ENCODE measurements at places on chromosomes 16 and 17. TPM values are rescaled to one million over a fixed set of nuclear protein-coding genes. Genes with fewer than 3 reads are reported as not detected.

Gene CLEC18A
- total RNA-seq, result 0.43 TPM

- H3K36me3 ChIP-seq, result no peaks in the 10 kb centered on the region
- H3K27ac ChIP-seq, result no peak overlapping the region
- no peaks in the 10 kb centered on the region for H3K27me3 ChIP-seq
- H3K4me3 ChIP-seq, result no peak overlapping the region
- peaks cover 11% of the 10 kb centered on the region for H3K4me1 ChIP-seq
- DNase-seq, result peak; percentile 77
Observed at GRCh38 chr16:17828012-17828411, 357.3 kb upstream of the XYLT1 start.

GRCh38 chr17:37746617-37747016 lies 1.8 kb upstream of the HNF1B start:
- no peaks in the 10 kb centered on the region for H3K36me3 ChIP-seq
- no peak overlapping the region for H3K4me3 ChIP-seq
- no peaks in the 10 kb centered on the region for H3K4me1 ChIP-seq
- H3K27ac ChIP-seq, result no peak overlapping the region
- H3K27me3 ChIP-seq, result peaks cover 67% of the 10 kb centered on the region
- no peak for DNase-seq

DNA sequence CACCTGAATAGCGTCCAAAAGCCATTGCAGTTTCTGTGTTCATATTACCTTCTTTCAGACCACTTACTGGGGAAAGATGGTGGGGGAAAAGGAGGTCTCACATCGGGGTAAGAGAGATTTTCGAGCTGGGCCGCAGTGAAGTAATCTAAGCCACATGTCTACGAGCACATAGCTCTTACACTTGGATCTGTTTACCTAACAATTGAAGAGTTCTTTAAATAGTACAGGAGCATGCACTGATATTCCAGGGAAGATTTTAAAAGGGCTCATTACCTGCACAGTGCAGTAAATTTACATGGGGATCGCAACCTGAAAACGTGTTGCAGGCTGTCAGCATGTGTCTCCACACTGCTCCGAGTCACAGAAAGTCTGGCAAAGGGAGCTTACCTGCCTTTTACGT lies 12.6 kb downstream of the MAF start:
- no peaks in the 10 kb centered on the region for H3K36me3 ChIP-seq
- no peak for DNase-seq
- H3K4me3 ChIP-seq, result no peak overlapping the region
- peaks cover 21% of the 10 kb centered on the region for H3K27me3 ChIP-seq
- H3K4me1 ChIP-seq, result no peaks in the 10 kb centered on the region

DNA sequence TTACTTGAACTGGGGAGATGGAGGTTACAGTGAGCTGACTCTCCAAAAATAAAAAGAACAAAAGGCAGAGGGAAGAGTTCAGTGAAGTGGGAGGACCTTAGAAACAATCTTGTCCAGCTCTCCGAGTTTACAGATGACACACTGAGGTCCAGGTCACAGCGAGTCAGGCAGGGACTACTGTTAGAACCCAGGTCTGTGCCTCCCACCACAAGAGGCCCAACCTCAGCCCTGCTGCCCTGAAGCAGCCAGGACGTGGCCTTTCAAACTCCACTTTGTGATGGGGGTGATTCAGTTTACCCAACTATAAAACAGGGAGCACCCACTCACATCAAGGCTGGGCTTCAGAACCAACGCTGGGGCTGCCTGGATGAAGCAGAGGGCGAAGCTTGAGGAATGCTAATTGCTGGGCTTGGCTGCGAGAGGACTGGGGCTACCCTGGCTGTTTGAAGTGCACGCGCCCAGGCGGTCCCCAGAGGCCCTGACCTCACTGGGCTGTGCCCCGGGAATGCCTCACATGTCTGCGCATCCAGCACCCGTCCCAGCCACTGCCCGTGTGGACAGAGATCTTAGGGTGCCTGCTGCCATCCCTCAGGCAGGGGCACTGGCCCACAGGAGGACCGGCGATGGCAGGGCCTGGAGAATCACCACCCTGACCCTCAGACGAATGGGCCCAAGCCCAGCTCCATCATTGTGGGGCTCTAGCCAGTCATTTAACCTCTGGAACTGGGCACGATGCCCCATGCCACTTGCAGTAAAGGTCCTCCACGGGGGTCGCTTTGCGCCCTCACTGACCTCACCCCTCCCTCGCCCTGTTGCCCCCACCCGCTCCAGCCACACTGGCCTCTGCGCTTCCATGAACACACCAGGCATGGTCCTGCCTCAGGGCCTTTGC lies 11.4 kb downstream of the SLC5A10 start:
- H3K36me3 ChIP-seq, result no peaks in the 10 kb centered on the region
- H3K27me3 ChIP-seq, result no peaks in the 10 kb centered on the region
- no peak overlapping the region for H3K4me3 ChIP-seq
- H3K27ac ChIP-seq, result peak overlapping the region; percentile 77
- peak; percentile 77 for DNase-seq

DNA sequence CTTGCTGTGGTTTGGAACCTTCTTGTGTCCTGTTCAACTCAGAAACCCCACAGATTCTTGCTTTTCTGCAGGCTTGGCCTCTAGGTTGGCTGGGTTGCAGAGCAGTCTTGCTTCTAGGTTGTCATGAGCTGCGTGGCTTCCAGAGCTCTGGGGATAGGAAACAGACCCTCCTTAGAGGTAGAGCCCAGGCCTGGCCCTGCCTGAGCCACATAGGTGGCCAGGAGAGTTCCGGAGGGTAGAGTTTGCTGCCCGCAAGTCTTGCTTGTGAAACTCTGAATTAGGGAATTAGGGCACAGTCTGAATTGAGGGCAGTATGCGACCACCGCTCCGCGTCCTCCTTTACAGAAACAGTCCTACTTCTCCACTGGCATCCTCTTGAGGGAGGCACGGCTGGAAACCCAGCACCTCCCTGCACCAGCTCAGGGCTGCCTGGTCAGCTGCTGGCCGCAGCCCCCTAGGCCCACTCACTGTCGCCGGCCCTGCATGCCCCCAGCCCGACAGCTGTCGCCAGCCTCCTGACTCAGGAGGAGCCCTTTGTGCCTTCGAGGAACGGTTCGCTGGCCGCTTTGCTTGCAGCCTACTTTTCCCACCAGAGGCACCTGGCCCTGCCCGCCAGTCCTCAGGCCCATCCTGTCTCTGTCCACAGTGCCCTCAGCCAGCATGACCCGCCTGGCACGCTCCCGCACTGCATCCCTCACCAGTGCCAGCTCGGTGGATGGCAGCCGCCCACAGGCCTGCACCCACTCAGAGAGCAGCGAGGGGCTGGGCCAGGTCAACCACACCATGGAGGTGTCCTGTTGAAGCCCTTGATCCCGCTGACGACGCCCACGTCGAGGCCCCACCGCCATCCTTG lies 4.3 kb upstream of the SETD6 start:
- DNase-seq, result no peak
- no peaks in the 10 kb centered on the region for H3K36me3 ChIP-seq
- H3K27ac ChIP-seq, result no peak overlapping the region
- peaks cover 4% of the 10 kb centered on the region for H3K4me1 ChIP-seq
- no peak overlapping the region for H3K4me3 ChIP-seq
- no peaks in the 10 kb centered on the region for H3K27me3 ChIP-seq
